ENCODE measurements at places on chromosomes 5 and 9.

GRCh38 chr5:74257645-74258313, 382.7 kb downstream of the ENC1 start:
- DNase-seq = peak; percentile 88

- no peak for DNase-seq
Measured at GRCh38 chr5:42522783-42523182, 99.5 kb downstream of the GHR start.

DNA sequence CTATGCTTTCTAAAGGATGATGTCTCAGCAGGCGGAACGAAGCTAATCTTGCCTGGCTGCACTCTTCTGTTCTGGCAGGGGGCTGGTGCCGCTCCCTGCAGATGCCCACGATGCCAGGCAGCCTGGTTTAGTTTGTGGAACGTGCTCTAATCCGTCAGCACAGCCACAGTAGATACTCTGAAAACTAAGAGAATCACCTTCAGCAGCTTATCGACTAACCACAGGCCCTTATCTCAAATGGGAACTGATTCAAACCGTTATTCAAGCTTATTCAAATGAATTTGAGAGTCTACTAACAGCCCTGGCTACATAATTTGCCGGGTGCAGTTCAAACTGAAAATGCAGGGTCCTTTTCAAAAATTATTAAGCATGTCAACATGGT, 246.6 kb upstream of the ANKRD55 start:
- DNase-seq = no peak

- DNase-seq = no peak
Measured at GRCh38 chr5:13946111-13946510, 1.6 kb upstream of the DNAH5 start.

DNA sequence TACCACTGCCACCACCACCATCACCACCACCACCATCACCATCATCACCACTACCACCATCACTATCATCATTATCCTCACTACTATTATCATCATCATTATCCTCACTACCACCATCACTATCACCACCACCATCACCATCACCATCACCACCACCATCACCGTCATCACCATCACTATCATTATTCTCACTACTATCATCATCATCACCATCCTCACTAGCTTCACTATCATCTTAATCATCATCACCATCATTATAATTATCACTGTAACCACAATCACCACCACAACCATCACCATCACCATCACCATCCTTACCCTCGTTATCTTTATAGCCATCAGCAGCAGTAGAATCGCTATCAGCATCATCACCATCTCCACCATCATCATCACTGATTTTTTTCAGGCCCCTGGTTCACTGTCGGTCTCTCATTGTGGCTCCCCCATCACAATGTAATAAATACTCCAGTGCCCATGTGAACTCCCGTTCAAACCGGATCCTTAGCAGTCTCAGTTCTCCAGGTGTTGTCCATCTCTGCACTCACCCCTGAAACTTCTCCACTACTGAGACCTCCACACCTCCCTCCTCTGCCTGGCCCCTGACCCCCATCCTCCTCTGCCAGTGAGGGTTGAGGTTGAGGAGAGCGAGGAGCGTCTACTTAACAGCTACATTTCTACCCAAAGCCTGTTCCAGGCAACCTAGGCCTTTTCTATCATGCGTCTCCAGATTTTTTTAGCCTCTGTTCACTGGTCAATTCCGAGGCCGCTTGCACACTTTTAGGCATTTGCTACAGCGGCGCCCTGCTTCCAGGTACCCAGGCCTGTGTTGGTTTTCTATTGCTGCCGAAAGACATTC, 238.2 kb downstream of the PBX3 start:
- no peak for DNase-seq

- no peak for DNase-seq
Measured at GRCh38 chr5:179438461-179438860, 93.2 kb upstream of the ADAMTS2 start.

- DNase-seq = no peak
Measured at GRCh38 chr9:73114958-73115357, 36.7 kb upstream of the ANXA1 start.

- DNase-seq = no peak
Measured at GRCh38 chr9:129878291-129878690, 43.0 kb downstream of the USP20 start.

DNA sequence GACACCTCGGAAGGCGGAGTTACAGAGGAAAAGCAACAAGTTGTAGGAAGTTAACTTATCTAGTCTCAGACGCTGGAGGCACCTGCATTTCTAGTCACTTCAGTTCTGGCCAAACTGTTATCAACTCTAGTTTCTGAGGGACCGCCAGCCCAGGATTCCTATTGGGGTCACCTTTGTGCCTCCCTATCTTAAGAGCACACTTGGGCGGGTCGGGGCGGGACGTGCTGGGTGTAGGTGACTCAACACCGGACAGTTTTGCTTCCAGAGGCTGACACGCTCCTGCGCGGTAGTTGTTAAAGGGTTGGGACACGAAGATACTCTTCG, 679 bp upstream of the KDM4C start:
- peak; percentile 85 for DNase-seq

DNA sequence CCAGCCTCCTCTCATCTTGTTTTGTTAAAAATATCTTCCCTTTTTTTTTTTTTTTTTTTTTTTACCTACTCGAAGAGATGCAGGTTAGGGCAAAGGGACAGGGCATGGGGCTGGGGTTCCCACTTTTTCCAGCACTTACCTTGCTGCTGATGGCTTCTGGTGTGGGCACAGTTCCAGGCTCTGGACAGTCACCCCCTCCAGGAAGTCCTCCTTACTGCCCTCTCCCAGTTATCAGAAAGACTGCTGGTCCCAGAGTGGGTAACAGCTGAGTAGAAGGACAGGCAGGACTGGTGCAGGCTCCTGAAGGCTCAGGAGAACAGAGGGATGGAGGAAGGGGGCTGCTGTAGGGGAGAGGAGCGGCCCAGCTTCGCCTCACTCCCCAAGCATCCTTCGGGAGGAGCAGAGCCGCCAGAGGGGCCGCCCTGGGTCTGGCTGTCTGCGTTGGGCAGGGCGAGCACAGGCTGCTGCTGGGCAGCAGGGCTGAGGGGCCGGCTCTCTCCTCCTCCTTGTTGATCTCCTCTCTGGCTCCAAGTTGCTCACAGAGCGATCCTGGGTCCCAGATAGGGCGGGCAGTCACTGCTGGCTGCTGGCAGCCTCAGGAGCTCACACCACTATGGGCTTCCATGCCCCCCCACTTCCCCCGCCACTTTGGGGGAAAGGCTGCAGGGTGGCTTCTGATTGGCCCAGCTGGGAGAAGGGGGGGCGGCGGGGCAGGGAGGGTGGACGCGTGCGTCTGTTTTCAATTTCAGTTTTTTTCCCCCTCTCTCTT, at the start of gene PDGFRB:
PDGFRB (minus strand) TSS at position 588 of the 769 bp plus-strand sequence. CDS start 18,798 bp downstream, outside the sequence.
- DNase-seq = peak; percentile 74

All from colonic mucosa (tissue), 4 donors.